ENCODE measurements at places on chromosomes 12 and 14.

DNA sequence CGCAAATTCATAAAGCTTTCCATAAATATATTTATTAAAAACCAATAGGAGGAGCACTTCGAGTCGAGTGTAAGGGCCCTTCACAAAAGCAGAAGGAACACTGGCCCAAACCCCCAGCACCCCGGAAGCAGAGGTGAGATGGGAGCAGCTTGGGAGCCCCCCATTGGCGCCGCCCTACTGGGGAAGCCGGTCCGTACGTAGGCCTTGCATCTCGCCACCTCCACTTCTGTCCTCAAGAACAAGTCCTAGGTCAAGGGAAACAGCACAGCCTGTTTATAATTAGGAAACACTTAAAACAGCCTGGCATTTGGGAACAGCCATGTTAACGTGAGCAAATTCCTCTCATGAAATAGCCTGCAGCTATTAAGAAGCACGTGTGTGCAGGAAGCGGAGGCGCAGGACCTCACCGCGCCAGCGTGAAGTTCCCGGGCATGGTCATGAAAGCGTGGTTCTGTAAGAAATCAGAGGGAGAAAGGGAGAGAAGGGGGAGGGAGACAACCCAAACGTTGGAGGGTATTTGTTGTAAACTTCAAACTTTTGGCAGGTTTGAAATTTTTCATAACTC, 7.7 kb downstream of the ANKRD9 start:
- no peak for DNase-seq

DNA sequence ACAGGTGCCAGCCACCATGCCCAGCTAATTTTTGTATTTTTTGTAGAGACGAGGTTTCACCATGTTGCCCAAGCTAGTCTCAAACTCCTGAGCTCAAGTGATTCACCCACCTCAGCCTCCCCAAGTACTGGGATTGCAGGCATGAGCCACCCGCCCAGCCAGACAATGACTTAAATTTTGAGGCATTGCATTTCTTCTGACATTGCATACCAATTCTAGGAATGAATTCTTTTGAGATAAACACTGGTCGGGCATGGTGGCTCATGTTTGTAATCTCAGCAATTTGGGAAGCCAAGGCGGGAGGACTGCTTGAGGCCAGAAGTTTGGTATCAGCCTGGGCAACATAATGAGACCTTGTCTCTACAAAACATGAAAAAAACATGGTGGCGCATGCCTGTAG, 2.5 kb upstream of the CELA1 start:
- no peak for DNase-seq

GRCh38 chr14:24316597-24316950, 5.3 kb downstream of the LTB4R start:
- no peak for DNase-seq

GRCh38 chr14:54364555-54365415, 32.0 kb upstream of the CDKN3 start:
- DNase-seq: no peak

DNA sequence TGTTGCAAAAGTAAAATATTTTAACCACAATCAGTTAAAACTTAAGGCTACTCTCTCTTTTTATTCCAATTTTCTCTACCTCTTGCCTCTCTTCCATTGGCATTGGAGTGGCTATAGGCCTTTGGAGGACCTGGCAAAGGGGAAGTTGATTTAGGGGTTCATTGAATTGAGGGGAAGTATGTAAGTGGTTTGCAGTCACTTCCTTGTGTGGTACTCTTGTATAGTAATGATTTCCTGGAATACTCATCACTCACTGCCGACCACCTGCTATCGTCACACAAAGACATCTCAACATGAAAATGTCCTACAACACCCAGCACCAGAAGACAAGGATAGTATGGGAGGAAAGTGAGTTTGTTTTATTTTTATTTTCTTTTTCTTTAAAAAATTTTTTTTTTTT, 45.7 kb upstream of the CPM start:
- no peak for DNase-seq

DNA sequence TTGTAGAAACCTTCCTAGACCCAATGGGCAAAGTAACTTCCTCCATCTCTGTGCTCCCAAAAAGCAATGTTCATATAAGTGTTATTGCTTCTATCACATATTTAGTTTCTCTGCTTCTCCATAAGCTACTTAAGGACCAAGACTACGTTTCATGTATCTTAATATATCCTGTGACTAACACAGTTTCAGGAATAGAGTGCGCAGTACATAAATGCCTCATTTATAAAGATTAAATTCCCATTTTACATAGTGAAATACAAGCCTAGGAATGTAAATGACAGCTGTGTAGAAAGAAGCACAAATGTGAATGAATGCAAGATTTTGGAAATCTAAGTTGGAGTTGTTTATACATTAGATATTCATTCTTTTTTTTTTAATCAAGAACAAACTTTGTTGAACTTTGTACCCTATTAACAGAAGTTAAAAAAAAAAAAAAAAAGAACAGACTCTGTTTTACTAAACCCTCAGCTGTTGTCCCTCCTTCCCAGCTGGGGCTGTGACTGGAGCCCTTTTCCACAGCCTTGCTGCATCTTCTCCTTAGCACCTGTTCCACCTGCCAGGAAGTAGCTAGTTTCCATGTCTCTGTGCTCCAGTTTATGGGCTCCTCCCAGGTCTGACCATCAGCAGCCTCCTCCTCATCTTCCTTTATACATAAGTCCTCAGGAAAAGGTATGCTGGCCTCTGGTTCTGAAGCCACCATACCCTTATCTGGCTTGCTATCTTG, 7.0 kb upstream of the METTL17 start:
- DNase-seq: no peak

- DNase-seq: no peak
Observed at GRCh38 chr14:59455411-59455810, 9.8 kb downstream of the GPR135 start.

DNA sequence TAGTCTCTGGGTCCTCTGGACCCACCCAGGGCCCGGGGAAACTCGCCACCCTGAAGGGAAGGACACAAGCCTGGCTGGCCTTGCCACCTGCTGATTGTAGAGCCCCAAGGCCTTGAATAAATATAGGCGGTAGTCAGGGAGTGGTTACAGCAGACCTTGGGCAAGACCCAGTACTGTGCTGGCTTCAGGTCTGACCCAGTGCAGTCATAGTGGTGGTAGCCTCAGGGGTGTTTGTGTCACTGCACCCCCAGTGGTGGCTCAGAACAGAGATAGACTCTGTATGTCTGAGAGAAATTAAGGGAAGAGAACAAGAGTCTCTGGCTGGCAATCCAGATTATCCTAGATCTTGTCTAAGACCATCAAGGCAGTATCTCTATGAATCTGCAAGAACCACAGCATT, 63.5 kb downstream of the MAPKAPK5 start:
- DNase-seq: no peak

DNA sequence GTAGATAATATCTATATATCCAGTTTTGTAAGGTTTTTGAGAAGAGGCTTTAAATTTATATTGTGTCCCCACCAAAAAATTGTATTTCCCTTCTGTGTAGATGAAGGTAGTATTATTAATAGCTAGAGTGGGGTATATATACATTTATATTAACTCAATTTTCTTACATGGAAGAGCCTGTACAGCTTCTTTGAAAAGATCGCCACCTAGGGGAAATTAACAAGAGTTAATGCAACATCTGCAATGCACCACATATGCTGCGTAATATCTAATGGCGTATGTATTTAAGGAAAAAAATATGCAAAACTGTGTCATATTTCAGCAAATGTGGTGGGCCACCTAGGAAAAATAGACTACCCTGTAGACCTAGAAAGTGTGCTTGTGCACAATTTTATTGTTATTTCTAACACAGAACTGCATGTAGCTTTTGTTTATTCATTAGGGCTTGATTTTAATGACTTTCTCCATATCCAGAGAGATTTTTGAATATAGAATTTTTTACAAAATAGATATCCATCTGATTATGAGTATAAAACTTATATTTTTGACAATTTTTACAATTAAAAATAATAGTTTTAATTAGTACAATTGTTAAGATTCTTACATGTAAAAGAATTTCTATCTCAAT, 14.0 kb downstream of the CCER1 start:
- DNase-seq: no peak

- DNase-seq: no peak
Observed at GRCh38 chr14:55936691-55937090, 181.5 kb upstream of the PELI2 start.

DNA sequence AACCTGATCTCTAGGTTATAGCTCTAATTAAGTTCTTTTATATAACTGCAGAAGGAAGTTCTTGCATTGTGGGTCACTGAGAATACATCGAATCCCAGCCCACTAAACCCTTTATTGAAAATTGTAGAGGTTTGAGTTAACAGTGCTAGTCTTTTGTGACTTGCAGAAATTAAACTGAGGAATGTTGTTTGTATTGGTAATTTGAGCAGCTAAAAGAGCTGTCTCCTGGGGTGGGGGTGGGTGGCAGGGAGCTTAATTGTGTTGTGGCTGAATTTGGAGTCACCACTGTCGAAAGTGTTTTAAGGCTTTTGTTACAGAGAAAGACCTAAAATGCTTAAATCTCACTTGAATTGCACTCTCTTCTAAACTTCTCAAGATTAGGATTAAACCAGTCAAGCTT, 3.2 kb upstream of the COX8C start:
- no peak for DNase-seq

DNA sequence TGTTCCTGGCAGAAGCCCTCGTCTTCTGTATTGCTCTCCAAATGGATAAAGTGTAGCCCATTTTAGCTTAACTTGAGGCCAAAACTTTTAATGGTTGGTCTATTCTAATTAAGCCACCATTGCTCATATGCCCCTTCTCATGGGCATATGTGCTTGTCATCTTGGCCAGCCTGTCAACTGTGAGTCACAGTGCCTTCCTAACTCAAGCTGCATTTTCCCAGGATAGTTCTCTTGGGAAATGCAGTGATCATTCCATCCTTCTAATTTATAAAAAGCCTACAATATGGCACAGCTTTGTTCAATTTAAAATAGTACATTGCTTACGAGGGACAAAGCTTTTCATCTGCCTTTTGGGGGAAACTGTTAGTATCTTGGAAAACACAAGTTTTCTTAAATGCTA, 6.6 kb downstream of the PTHLH start:
- no peak for DNase-seq
